WTC11 (cell line): ENCODE measurements at places on chromosomes 5 and 9.
A peak's percentile ranks its signal among the peaks of the same experiment; 100 is the strongest.

GRCh38 chr9:131605770-131606590, 60.7 kb downstream of the PRRT1B start:
- no peak overlapping the region; the same call in 1 of the 2 replicates for H3K27ac ChIP-seq
- DNase-seq = no peak
- peaks cover 13% of the 10 kb centered on the region; the same call in 1 of the 2 replicates for H3K36me3 ChIP-seq
- no peaks in the 10 kb centered on the region for H3K27me3 ChIP-seq

DNA sequence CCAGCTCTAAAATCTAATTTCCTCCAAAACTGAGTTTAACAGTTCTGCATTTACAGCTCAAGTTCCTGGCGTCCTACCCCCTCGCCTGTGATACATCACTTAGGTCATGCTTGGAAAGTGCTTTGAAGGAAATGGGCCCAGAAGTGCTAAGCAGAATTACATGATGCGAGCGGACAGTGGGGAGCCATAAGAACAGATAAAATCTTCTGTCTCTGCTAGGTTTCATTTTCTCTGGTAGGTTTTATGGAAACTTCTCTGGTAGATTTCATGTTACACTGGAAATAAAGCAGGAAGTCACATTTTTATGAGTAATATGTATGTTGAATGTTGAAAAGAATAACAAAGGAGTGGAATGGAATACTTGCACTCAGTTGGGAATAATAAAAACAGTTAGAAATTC, 138.3 kb downstream of the ZDHHC21 start:
- no peaks in the 10 kb centered on the region for H3K4me1 ChIP-seq
- H3K36me3 ChIP-seq = no peaks in the 10 kb centered on the region
- no peaks in the 10 kb centered on the region for H3K27me3 ChIP-seq
- H3K4me3 ChIP-seq = no peak overlapping the region
- no peak for DNase-seq

DNA sequence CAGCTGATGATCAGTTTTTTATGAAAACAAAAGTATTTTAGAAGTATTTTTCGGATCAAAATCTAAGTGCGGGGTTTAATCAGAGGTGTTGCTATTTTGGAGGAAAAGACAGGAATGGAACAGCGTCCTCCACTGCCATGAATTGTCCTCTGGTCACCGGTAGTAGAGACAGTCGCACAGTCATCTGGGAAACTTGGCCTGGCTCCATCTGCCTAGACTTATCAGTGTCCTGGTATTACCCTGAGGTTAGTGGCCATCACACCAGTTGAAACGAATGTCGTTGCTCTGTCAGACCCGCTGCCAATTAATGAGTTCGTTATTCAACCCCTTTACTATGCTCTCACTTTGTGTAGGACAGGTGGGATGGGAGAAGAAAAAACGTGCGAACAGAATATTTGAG, 8.2 kb downstream of the TLX3 start:
- peak overlapping the region; percentile 40 for H3K4me3 ChIP-seq
- H3K27me3 ChIP-seq = peaks cover 100% of the 10 kb centered on the region
- no peak for DNase-seq
- no peak overlapping the region for H3K27ac ChIP-seq
- peaks cover 66% of the 10 kb centered on the region for H3K4me1 ChIP-seq
- no peaks in the 10 kb centered on the region for H3K36me3 ChIP-seq

DNA sequence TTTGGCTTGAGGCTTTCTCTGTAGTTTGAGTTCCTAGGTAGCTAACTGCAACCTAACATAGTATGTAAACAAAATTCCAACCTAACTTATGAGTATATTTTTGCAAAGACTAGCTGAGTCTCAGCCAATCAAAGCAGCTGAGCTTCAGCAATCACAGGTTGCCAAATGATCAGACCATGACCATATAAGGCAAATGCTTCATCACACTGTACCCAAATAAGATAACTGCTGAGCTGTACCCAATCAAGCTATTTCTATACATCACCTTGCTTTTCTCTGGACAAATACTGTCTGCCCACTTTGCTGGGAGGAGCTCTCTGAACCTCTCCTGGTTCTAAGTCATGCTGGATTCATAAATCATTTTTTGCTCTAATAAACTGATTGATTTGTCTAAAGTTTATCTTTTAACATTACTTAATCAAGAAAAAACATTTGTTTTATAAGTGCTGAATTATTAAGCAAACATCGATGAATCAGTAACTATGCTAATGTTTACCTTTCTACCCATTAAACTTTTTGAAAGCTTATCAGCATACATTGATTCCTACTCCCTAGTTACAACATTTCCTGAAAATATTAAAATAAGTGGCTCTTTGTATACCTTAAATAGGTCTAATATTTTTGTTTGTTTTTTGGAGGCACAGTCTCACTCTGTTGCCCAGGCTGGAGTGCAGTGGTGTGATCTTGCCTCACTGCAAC, 129.7 kb upstream of the PCA3 start:
- H3K27ac ChIP-seq = no peak overlapping the region
- no peaks in the 10 kb centered on the region for H3K27me3 ChIP-seq
- no peak for DNase-seq
- H3K36me3 ChIP-seq = no peaks in the 10 kb centered on the region

DNA sequence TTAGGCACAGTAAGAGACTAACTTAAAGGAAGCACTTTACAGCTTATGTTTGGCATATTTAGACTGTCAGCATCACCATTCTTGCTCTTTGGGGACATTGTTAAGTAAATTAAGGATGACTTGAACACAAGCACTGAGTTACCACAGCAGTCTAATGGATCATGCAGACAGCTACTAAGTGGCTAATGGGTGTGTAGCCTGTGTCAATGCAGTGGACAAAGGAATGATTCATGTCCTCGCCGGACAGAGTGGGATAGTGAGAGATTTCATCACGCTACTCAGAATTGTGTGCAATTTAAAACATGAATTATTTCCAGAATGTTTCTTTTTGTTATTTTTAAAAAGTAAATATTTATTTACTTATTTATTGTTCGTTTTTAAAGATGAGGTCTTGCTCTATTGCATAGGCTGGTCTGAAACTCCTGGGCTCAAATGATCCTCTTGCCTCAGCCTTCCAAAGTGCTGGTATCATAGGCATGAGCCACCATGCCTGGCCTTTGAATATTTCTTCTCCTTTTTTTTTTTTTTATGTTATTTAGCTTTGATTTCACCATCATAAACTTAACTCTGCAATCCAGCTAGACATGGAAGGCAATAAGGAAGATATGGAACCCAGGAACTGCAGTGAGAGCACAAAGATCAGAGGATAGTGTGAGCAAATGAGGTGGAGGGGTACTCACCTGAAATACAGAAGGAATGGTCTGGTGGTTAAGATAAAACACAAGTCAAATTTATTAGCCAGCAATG, 53.0 kb upstream of the KLF4 start:
- no peaks in the 10 kb centered on the region for H3K27me3 ChIP-seq
- no peaks in the 10 kb centered on the region for H3K36me3 ChIP-seq
- H3K4me3 ChIP-seq = no peak overlapping the region
- H3K27ac ChIP-seq = no peak overlapping the region
- peaks cover 42% of the 10 kb centered on the region for H3K4me1 ChIP-seq

- H3K36me3 ChIP-seq = no peaks in the 10 kb centered on the region
- no peak overlapping the region for H3K4me3 ChIP-seq
- no peaks in the 10 kb centered on the region for H3K27me3 ChIP-seq
- DNase-seq = no peak
- no peak overlapping the region for H3K27ac ChIP-seq
Observed at GRCh38 chr5:74132485-74132884, 506.5 kb downstream of the ARHGEF28 start.

DNA sequence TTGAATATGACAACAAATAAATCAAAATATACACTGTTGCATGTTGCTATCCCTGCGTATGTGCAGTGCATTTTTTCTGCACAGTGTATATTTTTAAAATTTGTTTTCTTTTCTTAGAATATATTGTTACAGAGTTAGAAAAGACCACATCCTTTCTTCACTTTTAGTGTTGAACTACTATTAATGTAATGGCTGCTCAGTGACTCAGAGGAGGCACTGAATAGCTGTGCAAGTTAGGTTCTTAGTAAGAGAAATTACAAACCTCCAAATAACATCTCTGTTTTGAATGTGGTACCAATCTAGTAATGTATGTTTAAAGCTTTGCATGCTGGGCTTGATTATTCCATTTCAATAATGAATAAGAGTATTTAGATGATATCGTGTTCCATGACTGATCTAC, 208.9 kb upstream of the PRR16 start:
- H3K4me1 ChIP-seq = peaks cover 9% of the 10 kb centered on the region
- no peak for DNase-seq
- H3K36me3 ChIP-seq = no peaks in the 10 kb centered on the region
- H3K27me3 ChIP-seq = no peaks in the 10 kb centered on the region
